ENCODE measurements at places on chromosomes 4 and X. TPM values are rescaled to one million over a fixed set of nuclear protein-coding genes. Genes with fewer than 3 reads are reported as not detected.
A peak's percentile ranks its signal among the peaks of the same experiment; 100 is the strongest.

DNA sequence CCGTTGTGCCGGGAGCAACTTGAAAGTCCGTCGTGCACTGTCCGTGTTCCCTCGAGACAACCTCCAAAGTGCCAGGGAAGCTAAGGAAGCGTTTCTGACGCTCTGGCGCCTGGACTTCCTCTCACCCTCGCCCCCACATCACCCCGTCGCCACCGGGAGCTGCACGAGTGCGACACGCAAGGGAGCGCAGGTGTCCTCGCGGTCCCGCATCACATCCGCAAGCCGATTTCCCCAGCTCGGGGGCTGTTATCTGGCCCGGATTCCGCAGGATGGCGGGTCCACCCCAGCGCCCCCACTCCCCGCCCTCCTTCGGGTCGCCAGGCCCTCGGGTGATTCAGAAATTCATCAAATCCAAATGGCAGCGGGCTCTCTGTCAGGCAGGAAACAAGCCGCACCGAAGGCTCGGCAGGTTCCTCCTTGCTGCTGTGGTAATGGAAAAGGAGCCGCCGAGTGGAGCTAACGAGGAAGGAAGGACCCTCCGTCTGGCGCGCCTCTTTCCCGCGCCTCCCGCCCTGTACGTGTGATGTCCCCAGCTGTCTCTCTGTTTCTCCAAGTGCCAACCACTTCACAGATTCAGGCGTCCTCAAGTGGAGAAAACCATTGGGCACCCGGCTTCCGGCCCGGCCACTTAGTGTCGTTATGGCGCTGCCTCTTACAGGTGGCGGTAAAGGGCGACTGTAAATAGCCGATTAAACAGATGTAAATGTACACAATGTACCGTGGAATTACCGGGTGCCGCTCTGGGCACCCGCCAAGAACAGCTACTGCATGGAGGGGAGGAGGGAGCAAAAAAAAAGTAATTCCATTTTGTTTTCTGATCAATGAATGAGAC, 921 bp upstream of the SETD7 start:
- H3K4me1 ChIP-seq = peaks cover 26% of the 10 kb centered on the region
- peak overlapping the region; percentile 88 for H3K27ac ChIP-seq
- peak overlapping the region; percentile 64 for H3K4me3 ChIP-seq
- no peaks in the 10 kb centered on the region for H3K36me3 ChIP-seq
- no peaks in the 10 kb centered on the region for H3K27me3 ChIP-seq
- peak; percentile 81 for DNase-seq

DNA sequence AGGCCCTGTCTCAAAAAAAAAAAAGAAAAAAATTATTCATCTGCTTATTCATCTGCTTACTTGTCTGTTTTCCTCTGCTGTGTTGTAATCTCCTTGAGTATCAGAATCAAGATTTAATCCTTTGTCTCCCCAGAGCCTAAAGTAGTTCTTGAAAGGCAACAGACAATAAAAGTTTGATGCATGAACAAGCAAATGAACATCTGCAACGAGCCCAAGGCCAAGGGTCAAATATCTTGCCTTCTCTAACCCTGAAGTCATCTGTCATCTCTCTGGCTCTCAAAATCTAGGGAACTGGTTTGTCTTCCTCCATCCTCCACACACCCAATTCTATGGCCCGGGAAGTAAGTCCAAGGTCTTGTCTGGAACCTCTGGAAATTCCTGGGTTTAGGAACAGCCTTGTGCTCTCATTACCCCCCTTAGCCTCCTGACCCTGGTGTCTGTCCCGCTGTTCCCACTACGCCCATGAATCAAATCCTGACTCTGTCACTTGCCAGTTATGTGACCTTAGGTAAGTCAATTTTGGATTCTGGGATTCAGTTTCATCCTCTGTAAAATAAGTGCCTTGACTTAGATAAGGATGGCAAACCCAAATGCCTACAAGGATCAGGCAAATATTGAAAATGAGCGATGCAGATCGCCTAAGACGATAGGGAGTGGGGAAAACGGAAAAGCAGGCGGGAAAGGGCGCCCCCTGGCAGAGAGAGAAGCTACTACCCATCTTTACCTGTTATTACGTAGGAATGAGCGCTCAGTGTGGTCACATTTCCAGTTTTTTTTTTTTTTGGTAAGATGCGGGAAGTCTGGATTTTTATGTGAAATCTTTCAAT, 102.7 kb upstream of the DHX15 start:
- no peaks in the 10 kb centered on the region for H3K4me1 ChIP-seq
- H3K27ac ChIP-seq = no peak overlapping the region
- H3K4me3 ChIP-seq = no peak overlapping the region
- peak; percentile 66 for DNase-seq

DNA sequence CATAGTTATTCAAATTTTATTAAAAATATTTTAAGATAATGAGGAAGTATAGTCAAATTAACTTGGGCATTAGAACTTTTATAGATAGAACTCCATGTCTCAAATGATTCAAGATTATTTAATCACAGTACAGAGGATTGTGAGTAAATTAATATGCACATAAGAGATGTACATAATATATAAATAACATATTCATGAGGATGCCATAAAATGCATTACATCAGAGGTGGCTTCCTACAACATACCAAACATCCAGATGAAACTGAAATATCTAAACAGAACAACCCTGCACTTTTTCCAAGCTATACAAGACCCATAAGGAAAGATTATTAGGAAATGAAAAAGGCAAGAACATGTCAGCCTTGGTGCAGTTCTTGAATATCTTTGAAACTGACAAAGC, 91.3 kb upstream of the NAP1L5 start:
- H3K4me1 ChIP-seq = no peaks in the 10 kb centered on the region
- DNase-seq = no peak
- H3K27me3 ChIP-seq = no peaks in the 10 kb centered on the region
- H3K36me3 ChIP-seq = peaks cover 42% of the 10 kb centered on the region
- H3K4me3 ChIP-seq = no peak overlapping the region

- peak overlapping the region; percentile 73 for H3K4me3 ChIP-seq
- peaks cover 18% of the 10 kb centered on the region for H3K4me1 ChIP-seq
- peak; percentile 51 for DNase-seq
- H3K27me3 ChIP-seq = no peaks in the 10 kb centered on the region
- H3K27ac ChIP-seq = peak overlapping the region; percentile 88
Measured at GRCh38 chr4:185210102-185210981, 944 bp downstream of the SNX25 start.

DNA sequence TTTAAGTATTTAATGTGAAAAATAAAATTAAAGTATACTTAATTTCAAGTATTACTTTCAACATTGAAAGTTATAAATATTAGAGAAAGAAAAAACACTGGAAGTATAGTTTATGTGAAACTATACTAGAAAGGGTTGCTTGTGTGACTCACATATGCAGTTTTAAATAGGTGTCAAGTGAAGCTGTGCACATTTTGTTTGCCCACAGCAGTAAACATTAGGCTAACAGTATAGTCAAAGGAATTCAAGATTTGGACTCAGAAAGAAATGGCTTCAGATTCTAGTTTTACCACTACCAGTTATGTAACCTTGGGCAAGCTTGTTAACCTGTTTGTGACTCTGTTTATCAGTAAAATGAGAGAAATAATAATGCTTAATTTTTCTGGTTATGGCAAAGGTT, 148.2 kb downstream of the FAM47B start:
- H3K36me3 ChIP-seq = no peaks in the 10 kb centered on the region
- H3K4me3 ChIP-seq = no peak overlapping the region

- H3K27ac ChIP-seq = no peak overlapping the region
- no peak overlapping the region for H3K4me3 ChIP-seq
- no peaks in the 10 kb centered on the region for H3K36me3 ChIP-seq
- no peaks in the 10 kb centered on the region for H3K27me3 ChIP-seq
- no peaks in the 10 kb centered on the region for H3K4me1 ChIP-seq
Measured at GRCh38 chrX:80550722-80551121, 130.5 kb downstream of the TENT5D start.

DNA sequence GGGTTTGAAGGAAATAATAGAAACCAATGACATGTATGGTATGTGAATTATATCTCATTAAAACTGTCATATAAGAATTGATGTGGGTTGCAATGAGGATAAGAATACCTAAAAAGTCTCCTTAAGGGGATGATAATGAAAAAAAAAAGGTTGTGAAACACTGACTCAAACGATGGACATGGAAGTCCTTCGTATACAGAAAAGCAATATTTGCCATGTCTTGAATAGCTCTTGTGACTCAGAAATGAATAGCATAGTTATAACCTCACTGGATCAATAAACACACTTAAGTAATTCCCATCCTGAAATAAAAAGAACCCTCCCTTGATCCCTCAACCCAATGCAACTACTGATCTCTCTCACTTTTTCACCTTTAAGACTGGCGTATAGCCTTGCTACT, 89.7 kb downstream of the OPHN1 start:
- DNase-seq = no peak
- H3K4me1 ChIP-seq = no peaks in the 10 kb centered on the region
- no peaks in the 10 kb centered on the region for H3K27me3 ChIP-seq
- H3K36me3 ChIP-seq = no peaks in the 10 kb centered on the region
- no peak overlapping the region for H3K27ac ChIP-seq

DNA sequence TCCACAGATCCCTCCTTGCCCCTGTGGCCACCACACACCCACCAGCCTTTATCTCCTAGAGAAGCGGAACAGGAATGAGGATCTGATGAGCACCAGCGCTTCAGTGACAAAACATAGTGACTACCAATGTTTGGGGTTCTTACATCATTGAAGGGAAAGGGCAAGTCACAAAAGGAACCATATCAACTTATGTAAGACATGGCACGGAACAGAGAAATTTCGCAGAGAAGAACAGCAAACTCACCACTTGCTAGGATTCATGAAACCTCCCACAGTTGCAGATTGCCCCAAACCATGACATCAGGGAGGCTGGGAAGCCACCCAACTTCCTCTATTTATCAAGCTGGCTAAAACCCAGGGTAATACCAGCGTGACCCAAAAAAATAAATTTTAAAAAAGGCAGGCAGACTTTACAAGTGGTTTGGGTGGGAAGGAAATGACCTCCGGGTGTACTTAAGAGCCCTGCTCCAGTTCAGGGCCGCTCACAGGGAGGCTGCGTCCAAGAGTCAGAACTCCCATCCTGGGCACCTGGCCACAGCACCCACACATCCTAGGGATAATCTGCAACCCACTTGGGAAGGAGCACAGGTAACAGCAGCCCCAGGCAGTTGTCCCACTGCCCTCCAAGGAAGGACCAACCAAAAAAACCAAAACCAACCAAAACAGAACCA, 36.0 kb downstream of the ADGRG2 start:
- no peak for DNase-seq
- no peaks in the 10 kb centered on the region for H3K36me3 ChIP-seq
- no peaks in the 10 kb centered on the region for H3K27me3 ChIP-seq
- no peak overlapping the region for H3K4me3 ChIP-seq
- no peak overlapping the region for H3K27ac ChIP-seq
- H3K4me1 ChIP-seq = no peaks in the 10 kb centered on the region

DNA sequence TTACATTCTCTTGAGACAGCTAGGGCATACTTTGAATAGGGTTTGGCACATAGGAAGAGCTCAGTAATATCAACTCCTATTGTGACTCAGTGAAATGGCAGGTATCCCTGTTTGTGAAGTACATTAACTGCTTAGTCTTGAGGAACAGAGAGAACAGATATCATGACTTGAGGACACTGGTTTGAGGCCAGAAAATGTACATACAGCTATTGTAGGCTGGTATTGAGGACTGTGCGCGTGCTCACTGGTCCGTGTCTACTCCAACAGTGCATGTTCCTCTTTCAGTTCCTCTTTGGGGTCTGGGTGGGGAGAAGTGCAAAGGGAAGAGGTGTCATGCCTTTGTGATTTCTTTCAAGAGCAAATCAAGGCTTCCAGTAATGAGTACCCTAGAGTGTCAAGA, 34.6 kb upstream of the TBC1D9 start:
- no peaks in the 10 kb centered on the region for H3K36me3 ChIP-seq
- H3K27ac ChIP-seq = peak overlapping the region; percentile 28
- no peaks in the 10 kb centered on the region for H3K4me1 ChIP-seq
- H3K27me3 ChIP-seq = no peaks in the 10 kb centered on the region
- DNase-seq = peak; percentile 61

- peak overlapping the region; percentile 28 for H3K27ac ChIP-seq
- no peaks in the 10 kb centered on the region for H3K36me3 ChIP-seq
- H3K27me3 ChIP-seq = no peaks in the 10 kb centered on the region
- no peak for DNase-seq
- no peak overlapping the region for H3K4me3 ChIP-seq
- no peaks in the 10 kb centered on the region for H3K4me1 ChIP-seq
Measured at GRCh38 chrX:123756320-123756719, 23.5 kb upstream of the THOC2 start.

DNA sequence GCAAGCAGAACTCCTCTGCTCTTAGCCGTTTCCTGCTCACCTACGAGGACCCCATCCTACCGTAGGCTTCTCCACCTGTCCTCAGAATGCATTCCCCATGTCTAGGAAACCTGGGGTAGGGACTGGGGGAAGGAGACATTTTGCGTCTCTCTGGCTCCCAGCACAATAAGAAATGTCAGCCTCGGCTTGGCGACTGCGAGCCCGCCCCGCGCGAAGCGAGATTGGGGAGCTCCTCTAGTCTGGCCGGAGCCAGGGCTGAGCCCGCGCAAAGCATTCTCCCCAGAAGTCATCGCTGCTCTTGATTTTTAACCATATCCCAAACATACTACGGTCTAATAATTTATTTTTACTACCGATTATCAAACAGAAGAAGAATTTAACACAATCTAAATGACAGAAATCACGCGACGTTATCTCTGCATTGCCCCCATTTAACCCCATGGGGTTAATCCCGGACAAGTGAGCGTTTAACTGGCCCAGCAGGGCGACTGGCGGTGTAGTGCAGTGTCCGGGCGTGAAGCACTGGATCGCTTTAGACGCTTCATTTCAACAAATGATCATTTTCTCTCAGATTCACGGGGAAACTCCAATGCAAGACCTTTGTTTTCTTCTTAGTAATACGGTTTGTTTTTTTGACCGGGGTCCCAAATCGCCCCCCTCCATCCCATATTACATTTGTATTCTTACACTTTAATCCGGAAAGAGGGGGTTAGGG, 8.0 kb upstream of the PITX2 start:
- no peak overlapping the region for H3K27ac ChIP-seq

- H3K4me3 ChIP-seq = no peak overlapping the region
- DNase-seq = no peak
- H3K27me3 ChIP-seq = no peaks in the 10 kb centered on the region
- H3K27ac ChIP-seq = no peak overlapping the region
- H3K36me3 ChIP-seq = no peaks in the 10 kb centered on the region
Measured at GRCh38 chrX:5155301-5155700, 1073.4 kb downstream of the NLGN4X start.

GRCh38 chr4:16067515-16067914, 16.3 kb downstream of the PROM1 start:
- H3K4me3 ChIP-seq = no peak overlapping the region
- H3K27ac ChIP-seq = no peak overlapping the region
- H3K4me1 ChIP-seq = no peaks in the 10 kb centered on the region
- no peaks in the 10 kb centered on the region for H3K27me3 ChIP-seq
- no peaks in the 10 kb centered on the region for H3K36me3 ChIP-seq

SORBS2 gene
- total RNA-seq = 136 TPM

DCLK2 gene
- 19.5 TPM for total RNA-seq

IL1RAPL2 gene
- not detected for total RNA-seq

SMARCA1 gene
- 11.4 TPM for total RNA-seq

LEF1 gene
- total RNA-seq = 1.4 TPM

RRAGB gene
- total RNA-seq = 16.7 TPM

NPNT gene
- 26.3 TPM for total RNA-seq

RBMXL3 gene
- not detected for total RNA-seq

FLNA gene
- total RNA-seq = 3,163 TPM

COX7B2 gene
- not detected for total RNA-seq

MAGEA1 gene
- not detected for total RNA-seq

Measured in transverse colon (tissue), 4 donors.